ENCODE measurements at places on chromosomes 7 and 10.

DNA sequence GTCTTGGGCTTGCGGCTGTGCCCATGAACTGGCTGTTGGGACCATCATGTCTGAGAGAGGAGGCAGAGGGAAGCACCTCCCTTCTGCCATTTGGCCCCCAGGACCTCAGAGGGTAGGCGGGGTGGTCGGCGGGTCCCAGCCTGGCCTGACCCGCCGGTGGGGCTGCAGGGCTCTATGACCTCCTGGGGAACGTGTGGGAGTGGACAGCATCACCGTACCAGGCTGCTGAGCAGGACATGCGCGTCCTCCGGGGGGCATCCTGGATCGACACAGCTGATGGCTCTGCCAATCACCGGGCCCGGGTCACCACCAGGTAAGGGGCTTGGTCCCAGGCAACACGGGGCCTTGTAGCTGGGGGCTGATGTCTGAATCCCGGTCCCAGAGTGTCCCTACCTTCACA is 14.1 kb downstream of the SUMF2 start:
- peak; percentile 58 for DNase-seq

DNA sequence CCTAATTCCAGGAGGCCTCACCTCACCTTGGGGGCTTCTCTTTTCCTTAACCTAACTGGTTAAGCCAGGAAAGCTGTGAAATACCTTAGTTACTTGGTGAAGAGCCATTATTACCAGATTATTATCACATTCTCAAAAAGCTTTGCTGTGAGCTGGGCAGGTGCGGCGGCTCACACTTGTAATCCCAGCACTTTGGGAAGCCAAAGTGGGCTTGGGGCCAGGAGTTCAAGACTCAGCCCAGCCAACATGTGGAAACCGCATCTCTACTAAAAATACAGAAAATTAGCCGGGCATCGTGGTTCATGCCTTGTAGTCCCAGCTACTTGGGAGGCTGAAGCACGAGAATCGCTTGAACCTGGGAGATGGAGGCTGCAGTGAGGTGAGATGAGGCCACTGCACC is 102.4 kb upstream of the KLF6 start:
- peak; percentile 25 for DNase-seq

GRCh38 chr10:127720142-127720541 is 16.8 kb upstream of the FOXI2 start:
- no peak for DNase-seq

DNA sequence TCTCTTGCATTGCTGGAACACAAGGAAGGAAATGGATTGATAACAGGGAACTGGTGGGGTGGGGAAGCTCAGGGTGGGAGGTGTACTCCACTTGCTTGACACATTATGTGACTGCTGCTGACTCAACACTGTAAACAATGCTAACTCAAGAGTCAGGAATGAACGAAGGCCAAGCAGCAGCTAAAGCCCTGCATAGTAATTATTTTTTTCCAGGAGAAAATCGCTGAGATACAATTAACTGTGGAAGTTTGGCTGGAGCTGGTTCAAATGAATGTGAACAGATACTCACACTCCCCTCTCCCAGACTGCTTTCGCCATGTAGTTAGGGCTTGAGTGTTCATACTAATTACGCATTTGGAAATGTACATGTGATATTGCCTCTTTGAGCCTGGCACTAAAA is 170.9 kb upstream of the AOAH start:
- DNase-seq, result no peak

- DNase-seq, result no peak
Measured at GRCh38 chr10:109940117-109940516, 16.8 kb upstream of the XPNPEP1 start.

DNA sequence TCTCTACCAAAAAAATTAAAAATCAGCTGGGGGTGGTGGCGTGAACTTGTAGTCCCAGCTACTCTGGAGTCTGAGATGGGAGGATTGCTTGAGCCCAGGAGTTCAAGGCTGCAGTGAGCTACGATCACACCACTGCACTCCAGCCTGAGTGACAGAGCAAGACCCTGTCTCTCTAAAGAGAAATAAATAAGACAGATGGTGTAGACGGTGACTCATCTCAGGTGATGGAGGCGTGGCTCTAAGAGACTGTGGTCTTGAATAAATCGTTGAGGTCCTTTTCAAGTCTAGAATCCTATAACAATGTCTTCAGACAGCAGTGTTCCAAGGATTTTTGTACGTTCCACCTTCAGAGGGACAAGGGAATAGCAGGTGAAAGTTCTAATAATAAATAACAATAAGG is 53.8 kb upstream of the PFKFB3 start:
- DNase-seq, result no peak

DNA sequence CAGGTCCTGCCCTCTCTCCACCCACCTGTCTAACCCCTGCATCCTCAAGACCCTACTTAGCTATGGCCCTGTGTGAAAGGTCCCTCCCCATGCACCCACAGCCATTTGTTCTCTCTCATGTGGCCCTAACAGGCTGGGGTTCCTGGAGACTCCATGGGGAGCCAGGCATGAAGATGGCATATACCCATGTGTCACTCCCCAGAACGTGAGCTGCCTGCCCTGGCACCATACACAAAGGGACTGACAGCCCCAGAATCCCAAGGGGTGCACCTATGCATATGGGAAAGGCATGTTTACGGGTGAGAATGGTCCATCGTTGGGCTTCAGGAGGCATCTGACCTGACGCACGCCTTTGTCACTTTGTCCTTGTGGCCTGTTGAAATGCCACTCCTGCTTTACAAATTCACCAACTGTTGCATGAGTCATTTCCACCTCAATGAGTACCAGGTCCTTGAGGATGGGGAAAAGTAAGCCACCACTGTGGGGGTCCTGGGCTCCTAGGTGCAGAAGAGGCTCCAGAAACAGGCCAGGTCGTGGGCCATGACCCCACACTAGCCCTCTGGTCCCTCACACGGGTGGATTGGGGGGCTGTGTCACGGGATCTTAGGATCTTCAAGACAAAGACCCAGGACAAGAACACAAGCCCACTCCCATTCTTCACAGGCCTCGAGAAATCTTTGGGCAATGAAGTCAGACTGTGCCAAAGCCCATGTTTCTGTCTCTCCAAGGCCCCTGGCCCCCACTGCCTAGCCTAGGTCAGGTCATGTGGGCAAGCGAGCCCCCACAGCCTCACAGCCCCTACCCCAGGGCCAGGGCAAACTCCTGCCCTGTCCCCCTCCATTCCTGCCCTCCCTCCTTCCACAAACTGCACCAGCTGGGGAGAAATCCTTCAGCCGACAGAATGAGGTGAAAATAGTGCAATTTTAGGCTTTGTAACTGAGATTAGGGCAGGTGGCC is 8.6 kb downstream of the GPRIN2 start:
- peak; percentile 29 for DNase-seq

DNA sequence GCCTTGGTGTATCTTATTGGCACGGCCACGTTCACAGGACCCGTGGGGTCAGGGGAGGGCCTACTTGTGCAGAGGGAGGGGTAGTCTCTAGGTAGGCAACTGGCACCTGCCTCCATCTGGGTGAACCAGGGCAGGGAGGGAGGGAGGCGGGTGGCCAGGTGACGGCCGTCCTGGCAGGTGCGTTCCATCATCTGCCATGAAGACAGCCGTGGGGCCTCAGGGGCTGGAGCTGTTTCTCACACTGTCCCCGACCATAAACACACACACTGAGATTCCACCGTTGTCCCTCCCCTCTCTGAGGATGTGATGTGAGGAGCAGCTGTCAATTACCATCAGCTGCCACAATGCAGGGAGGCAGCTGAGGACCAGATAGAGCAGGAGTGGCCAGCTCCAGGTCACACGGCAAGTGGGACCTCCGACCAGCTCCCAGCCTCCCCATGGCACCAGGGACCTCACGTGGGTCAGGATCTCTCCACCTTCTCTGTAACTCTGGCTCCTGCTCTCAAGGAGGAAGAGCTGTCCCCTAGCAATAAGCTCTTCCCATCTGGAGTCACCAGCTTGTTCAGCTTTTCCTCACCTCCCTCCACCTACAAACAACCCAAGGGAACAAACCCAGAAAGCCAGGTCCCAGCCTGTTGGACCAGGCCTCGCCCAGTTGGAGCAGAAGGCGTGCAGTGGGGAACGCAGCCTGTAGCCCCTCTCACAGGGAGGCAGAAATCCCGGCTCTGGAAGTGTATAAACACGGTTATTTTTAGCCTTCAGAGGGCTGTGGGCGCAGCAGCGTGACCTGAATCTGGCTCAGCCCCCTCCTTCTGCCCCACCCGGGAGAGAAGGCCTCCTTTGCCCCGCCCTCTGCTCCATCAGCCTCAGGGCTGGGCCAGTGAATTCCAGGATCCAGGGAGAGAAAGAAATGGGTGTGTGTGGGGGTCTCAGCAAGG is 33.1 kb downstream of the ZMIZ1 start:
- peak; percentile 89 for DNase-seq

GRCh38 chr10:46560952-46561351 is 4.5 kb upstream of the GPRIN2 start:
- no peak for DNase-seq

DNA sequence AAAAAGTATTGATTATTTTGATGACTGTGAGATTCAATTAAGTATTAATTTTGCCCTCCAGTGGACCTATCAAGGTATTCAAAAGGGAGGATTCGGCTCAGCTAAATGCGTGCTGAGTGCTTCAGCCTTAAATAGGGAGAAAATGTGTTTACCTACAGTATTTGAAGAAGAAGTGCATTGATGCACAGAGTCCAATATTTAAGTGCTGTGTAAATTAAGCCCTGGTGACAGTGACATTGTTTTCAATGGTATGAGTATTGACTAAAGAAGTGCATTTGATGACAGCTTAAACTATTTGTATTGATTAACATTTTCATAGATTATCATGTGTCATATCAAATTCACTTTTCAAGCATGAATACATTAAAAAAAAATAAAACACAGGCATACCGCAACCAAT is 106.6 kb downstream of the POU6F2 start:
- DNase-seq, result no peak

Data from right cardiac atrium (tissue), 5 donors.